Kidney capillary endothelial cell (primary cell): ENCODE measurements at places on chromosomes 2 and 18.

DNA sequence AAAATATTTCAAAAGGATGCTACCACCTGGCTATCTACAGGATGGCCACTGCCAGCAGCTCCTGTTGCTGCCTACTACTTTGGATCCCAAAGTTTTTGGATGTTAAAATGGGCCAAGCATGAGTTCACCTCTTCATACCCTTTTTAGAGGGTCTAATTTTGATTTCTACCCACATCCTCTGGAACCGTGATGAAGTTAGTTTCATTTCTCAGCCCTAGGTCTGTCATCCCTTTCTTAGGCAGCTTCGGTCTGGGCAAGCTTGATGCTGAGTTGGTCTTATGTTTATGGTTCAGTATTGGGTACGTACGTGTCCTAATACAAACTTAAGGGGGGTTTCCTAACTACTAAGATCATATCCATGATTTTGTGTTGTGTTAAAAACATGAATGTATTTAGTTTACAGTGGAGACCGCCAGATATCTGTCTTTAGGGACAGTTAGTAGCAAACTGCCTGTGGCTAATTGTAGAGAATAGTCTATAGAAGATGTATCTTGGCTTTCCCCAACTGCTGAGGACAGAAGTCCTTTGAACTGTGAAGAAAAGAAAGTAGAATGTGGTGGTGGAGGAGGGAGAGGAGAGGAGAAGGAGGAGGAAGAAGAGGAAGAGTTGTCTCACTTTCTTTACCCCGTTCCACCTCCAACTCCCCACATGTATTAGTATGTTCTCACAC is 184.9 kb downstream of the UBE2E3 start:
- DNase-seq, result no peak

DNA sequence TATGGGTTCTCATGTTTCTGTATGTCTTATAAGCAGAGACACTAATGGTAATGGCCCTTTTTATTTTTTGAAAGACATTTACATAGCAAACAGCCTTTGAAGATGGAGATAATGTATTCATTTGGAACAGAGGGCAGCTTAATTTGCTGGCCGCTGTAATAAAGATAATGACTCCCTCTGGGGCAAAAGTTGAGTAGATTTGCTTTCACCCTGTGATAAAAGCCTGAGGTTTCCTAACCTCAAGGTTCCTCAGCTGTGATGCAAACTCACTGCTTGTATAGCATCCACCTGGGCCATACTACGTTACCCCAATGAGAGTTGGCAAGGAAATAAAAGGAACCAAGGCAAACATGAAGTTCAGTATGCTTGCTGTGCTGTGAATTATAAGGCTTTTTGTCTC is 54.8 kb downstream of the TEX51 start:
- no peak for DNase-seq

- no peak for DNase-seq
Observed at GRCh38 chr2:149716687-149717086, 129.1 kb upstream of the MMADHC start.

DNA sequence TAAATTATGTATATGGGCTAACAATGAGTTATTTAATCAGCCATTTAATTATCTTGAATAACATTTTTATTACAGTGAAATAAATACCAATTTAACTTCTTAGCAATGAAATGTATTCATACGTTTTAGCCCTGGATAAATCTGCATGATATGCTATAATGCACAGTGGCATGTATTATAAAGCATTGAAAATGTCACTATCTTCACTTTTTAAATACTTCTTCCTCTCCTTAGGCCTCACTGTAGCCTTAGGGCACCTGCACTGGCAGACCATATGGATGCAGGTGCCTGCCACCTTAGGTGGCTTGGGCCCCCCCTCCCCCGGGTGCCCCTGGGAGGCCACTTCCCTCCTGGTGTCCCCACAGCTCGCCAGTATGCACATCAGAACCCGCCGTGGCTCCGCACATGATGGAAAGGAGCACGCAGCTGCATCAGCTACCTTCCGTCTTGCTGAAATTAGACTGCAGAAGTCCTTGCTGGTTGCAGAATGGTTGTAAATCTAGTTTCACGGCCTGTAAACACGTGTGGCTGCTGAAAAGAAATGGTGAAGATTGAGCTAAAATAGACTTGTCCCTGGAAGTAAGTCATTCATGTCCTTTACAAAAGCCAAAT is 56.7 kb downstream of the ADI1 start:
- no peak for DNase-seq

DNA sequence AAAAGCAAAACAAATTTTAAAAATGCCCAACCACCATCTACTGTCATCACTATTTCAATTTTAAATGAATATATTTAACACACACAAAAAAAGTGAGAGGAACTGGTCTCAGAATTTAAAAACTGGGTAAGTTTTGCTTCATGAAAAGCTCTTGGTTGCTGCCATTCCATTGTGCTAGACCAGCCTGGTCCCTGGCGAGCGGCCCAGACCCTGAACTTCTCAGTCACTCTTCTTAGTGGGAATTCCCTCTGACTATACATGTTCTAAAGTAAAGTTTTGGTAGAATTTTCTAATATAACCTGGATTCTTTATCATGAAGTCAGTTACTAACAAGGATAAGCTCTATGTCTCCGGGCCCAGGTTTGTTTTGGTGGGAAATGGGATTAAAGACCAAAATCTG is 34.8 kb upstream of the TMEM177 start:
- DNase-seq, result no peak

DNA sequence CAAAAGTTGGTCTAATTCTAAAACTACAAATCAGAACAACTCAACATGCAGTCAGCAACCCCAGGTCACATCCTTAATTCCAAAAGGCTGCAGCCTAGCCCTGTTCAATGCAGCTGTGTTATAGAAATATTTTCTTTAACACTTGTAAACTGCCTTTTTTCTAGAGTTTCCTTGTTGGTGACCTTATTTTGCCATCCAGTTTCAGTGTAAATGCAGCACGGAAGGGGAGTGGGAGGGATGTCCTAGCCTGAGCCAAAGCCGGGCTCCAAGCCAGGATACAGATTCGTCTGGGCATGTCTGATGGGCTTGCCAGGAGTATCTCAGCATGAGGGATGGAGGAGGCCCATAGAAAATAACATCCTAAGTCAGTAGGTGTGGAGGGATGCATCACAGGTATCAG is 17.7 kb upstream of the SP3 start:
- DNase-seq, result no peak

DNA sequence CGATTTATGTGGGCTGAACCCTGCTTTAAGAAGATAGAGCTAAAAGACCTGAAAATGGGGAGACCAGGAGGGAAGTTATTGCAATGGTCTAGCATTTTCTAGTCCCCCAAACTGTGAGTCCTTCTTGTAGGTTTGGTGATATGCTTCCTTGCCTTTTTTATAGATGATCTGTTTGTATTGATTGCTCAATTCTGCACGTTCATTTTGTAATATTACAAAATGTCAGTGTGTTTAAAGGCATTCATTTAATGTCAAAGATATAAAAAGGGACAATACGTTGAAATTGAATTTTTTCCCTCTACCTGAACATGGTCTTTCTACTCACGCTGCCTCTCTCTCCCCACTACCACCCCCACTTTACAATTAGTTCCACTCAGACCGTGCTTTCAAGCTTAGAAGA is 5.6 kb upstream of the FIGN start:
- no peak for DNase-seq

DNA sequence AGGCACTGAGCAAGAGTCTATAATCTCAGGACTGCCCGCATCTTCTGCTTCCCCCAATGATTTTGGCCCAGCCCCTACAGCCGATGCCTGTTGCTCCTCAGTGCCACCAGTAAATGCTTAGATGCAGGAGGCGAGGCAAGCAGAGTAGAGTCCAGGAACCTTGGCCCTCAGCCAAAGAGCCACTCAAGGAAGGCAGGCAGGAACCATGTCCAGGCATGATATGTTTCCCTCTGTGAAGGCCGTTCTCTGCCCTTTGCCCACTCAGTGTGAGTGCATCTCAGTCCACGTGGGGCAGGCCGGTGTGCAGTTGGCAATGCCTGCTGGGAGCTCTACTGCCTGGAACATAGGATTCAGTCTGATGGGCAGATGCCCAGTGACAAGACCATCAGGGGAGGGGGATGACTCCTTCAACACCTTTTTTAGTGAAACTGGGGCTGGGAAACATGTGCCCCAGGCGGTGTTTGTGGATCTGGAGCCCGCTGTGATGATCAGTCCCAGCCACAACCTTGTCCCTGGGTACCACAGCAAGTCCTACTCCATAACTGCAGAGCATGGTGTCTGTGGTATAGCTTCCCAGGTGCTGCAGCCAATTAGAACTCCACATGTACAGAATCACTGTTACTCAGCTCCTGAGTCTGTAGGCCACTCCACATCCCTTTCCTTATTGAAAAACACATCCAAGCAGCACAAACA is 9.7 kb upstream of the DNAJB2 start:
- DNase-seq, result no peak

DNA sequence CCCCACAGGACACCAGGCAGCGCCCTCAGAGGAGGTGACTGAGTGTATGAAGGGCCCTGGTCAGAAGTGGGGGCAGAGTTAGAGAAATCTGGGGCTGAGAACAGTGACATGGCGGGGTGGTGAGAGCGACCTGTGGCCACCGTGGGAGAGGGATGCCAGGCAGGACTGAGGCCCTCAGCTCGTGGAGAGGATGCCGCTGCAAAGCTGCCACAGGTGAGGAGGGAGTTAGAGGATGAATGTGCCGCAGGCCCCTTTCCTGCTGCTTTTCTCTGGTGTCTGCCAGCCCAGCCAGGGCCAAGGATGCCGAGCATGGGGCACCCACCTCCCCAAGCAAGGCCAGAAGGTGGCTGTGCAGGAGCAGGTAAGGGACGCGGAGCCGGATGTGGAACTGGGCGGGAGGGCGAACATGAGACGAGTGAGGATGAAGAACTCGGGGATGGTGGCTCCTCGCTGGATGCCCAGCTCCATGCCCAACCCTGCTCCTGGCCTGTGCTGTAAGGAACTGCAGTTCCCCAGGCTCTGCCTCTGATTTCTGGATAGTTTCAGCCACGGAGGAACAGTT is 269.2 kb upstream of the HDAC4 start:
- DNase-seq, result no peak

DNA sequence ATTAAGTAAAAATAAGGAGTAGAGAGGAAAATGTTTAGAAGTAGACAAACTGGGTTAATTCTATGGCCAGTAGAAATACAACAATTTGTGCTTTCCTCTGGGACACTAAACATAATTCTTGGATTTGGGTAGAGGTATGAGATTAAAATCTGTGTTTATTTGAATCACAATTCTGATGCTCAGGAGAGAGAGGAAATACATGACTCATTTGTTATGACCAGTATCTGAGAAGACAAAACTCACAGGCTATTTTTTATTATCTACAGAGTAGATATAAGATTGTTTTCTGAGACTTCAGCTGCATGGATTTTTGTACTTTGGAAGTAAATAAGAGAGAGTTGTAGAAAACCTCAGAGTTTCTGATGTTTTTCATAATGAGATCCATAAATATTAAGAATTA is 315.7 kb upstream of the CWC22 start:
- DNase-seq, result peak; percentile 25

- no peak for DNase-seq
Observed at GRCh38 chr2:156653675-156654074, 217.5 kb downstream of the GPD2 start.

GRCh38 chr18:26723981-26724380 is 141.5 kb downstream of the AQP4 start:
- DNase-seq, result no peak

DNA sequence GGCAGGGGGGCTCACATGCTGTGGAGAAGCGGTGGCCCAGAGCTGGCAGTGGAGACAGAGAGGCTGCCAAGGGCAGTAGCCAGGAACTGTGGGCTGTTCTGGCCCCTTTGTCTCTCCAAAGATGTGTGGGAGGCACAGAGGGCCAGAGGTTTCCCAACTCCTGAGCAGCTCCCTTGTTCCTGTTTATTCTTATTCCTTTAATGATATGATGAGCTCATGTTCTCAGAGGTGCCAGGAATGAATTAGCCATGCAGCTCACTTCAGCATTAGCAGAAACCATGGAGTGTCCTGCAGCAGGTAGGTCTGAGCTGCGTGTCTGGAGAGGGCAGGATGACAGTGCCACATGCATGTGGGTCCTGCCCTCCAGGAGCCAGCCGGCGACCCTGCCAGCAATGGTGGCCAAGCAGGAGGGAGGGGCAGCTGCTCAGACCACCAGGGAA is 77.9 kb upstream of the FZD7 start:
- DNase-seq, result no peak

GRCh38 chr2:657766-658165 is 19.4 kb downstream of the TMEM18 start:
- no peak for DNase-seq

DNA sequence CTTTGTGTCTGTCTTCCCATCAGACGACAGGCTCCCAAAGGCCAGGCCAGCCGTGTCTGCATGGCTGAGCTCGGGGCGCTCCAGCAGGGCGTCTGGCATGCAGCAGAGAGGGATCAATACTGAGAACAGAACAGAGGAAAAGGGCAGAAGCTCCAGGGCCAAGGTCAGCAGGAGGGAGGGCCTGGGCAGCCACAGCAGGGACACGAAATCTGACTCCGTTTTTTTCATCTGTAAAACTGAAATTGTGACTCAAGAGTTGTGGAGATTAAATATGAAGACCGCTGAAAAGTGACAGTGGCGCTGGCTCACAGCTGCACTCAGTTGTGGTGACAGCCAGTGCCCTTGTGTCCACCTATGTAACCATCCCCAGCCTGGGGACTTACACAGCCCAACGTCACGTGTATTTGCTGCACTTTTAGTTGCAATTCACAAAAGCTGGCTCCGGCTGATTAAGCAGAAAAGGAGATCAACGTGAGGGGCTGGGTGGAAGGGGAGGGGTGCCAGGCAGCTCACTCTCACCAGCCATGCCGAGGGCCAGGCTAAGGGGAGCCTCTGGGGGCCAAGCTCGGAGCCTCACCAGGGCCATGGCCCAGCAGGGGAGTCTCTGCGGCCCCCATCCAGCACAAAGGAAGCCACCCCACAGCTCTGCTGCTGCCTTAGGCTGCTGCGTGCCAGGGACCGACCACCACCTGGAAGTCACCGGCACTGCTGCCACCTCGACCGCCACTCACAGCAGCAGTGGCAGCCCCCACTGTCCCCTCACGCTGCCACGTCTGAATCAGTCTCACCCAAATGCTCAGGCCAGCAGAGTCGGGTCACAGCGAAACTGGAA is 74.7 kb downstream of the EIPR1 start:
- no peak for DNase-seq

GRCh38 chr2:144382849-144383248 is 137.1 kb downstream of the ZEB2 start:
- no peak for DNase-seq

GRCh38 chr2:158799181-158799580 is 4.1 kb downstream of the DAPL1 start:
- no peak for DNase-seq

- DNase-seq, result no peak
Observed at GRCh38 chr2:36379710-36380448, 24.3 kb downstream of the CRIM1 start.

- DNase-seq, result no peak
Observed at GRCh38 chr2:215850380-215850779, 163.0 kb downstream of the MREG start.

GRCh38 chr2:113077921-113078320 is 10.2 kb downstream of the IL1F10 start:
- no peak for DNase-seq
